ENCODE measurements at places on chromosomes 3 and 15. TPM values are rescaled to one million over a fixed set of nuclear protein-coding genes. Genes with fewer than 3 reads are reported as not detected.
A peak's percentile ranks its signal among the peaks of the same experiment; 100 is the strongest.

DNA sequence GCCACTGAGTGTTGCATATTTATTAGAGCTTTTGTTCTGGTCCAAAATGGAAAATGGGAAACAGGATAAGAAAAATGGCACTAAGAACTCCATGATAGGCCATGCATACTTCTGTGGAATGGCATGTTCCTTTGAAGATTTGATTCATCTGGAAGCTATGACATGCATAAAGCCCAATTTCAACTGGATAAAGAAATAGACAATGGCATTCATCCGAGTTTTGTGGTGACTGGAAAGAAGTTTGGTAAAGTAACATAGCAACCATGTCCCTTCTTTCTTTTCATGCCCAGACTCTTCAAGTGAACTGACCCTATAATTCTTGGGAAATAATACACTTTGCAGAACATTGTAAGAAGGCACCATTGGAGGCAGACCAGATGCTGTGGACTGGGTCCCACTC, 368.4 kb upstream of the IL12A start:
- no peak for DNase-seq

DNA sequence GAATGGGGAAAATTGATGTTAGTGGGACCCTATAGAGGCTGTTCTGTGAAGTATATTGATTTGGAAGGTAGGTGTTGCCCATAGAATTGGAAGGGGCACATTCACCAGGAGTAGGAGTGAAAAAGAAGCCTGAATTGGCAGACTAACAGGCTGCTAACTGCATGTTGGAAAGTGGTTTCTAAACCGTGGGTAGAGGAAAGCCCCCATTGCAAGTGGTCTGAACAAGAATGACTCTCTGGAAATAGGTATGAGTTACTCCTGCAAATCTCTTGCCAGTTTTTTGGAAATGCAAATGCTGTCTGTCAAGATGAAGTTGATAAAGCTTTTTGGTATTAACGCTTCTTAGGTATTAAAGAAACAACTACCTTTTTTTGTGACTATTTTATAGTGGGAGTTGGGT, 3.5 kb downstream of the UBE2E1 start:
- peak; percentile 19 for DNase-seq

- no peak for DNase-seq
These were observed 37.8 kb upstream of the TASOR start for GRCh38 chr3:56720849-56721248.

- DNase-seq, result no peak
These were observed 57.5 kb upstream of the LMCD1 start for GRCh38 chr3:8443829-8444791.

DNA sequence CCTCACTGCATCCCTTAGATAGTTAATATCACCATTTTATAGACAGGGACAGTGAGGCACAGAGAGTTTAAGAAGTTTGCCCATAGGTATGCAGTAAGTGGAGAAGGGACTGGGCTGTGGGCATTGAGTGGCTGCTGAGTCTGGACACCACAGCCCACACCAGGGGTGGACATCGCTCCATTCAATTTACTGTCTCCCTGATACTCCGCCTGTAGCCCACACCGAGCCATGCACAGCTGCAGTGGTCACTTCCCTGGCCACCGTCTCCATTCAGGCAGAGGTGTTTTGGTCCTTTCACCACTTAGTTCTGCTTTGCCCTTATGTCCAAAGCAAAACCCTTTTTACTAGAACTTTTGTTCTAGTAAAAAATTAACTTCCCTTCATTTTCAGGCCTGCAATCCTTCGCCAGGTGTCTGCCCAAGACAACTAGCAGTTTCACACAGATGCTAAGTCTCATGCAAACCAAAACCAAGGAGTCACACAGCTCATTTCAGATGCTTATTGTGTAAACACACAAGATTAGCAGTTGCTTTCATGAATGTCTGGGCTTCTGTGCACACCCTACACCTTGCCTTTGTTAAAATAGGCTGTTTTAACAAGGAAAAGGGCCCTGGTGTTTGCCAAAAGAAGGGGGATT, 30.1 kb downstream of the ZNF35 start:
- no peak for DNase-seq

DNA sequence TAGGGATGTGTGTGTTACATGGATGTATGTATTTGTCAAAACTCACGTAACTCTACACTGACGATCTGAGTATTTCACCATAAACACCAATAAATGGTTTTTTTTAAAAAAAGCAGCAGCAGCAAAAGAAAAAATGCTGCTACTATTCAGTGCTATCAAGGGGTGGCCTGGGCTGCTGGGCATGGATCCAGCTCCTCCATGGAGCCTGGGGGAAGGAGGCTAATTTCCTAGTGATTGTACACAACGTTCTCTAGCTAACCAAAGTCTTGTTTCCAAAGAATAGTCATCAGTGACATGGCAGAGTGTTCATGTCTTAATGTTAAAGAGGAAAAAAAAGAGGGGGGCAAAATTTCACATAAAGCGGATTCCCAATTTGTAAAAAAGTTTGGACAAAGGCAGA, 29.0 kb downstream of the POMGNT2 start:
- DNase-seq, result no peak

DNA sequence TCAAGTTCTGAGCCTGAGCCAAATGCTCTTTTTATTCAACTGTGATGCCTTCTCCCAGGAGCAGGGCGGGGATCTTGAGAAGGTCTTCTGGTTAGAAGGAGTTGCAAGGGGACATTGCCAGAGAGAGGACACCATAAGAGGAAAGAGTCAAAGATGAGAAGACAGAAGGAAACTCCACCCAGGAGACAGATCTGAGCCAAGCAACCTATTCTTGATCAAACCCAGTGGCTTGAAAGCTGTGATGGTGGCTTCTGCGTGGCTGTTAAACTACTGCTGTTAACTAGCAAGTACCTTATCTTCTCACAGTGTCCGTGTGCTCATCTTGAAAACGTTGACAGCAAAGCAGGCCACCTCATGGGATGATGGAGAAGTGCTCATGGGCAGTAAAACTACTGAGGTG, 19.8 kb upstream of the AGBL1 start:
- DNase-seq, result no peak

- DNase-seq, result no peak
These were observed 565.8 kb upstream of the DPPA4 start for GRCh38 chr3:109903100-109903499.

DNA sequence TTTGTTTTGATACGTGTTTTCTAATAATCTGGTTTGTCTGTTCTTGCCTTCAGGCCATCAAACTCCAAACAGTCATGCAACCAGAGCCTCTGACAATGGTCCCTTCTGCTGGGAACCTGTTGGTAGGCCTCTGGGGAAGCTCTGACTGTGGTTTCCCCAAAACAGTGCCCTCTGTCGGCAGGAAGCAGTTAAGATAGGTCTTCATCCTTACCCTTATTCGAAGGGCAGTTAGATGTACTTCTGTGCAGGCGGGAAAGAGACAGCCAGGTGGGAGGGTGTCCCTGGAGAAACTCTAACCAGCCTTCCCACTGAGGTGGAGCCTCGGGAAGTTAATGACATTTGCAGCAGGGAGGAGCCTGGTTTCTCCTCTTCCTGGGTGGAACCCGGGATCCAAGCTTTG, 81.6 kb upstream of the CHMP2B start:
- DNase-seq, result no peak

DNA sequence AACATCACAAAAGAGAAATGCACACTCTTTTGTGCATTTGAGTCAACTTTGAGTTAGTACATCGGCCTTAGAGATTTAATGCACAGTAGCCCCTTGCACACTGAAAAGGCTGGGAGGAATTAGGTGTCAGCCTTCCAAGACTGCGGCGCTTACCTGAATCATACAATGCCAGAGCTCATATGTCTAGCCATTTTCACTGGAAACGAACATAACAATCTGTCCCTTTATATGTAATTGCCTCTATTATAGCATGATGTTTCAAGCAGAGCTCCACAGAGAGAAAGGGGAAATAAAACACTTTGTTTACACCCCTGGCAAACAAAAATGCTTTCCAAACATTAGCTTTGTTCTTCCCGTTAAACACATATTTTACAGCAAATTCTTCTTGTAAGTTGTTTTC, 315.7 kb upstream of the SLCO3A1 start:
- DNase-seq, result no peak

DNA sequence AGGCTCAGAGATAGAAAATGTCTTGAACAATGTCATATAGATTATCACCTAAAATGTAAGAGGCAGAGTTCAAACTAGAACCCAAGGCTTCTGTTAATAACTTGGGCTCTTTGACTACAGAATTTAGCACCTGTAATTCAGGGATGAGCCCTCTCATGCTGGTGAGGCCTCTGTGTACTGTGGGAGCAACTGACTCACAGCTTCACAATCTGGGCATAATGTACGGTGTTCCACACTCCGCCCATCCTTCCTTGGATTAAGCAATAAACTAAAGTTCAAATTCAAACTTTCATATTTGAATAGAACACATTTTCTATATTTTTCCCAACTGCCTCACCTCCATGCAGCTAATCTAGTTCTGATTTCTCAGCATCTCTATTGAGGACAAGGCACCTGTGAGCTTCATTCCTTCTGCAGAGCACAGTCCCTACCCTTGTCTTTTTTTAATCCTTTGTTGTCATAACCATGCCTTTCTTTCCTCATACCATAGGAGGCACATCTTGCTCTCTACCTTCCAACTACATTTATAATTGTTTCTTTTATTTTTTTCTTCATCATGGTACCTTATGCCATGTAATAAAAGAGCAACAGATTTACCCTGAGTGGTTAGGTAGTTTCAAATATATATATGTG, 392.1 kb downstream of the NLGN1 start:
- DNase-seq, result no peak

- no peak for DNase-seq
These were observed 278.1 kb upstream of the P2RY1 start for GRCh38 chr3:152556731-152557254.

DNA sequence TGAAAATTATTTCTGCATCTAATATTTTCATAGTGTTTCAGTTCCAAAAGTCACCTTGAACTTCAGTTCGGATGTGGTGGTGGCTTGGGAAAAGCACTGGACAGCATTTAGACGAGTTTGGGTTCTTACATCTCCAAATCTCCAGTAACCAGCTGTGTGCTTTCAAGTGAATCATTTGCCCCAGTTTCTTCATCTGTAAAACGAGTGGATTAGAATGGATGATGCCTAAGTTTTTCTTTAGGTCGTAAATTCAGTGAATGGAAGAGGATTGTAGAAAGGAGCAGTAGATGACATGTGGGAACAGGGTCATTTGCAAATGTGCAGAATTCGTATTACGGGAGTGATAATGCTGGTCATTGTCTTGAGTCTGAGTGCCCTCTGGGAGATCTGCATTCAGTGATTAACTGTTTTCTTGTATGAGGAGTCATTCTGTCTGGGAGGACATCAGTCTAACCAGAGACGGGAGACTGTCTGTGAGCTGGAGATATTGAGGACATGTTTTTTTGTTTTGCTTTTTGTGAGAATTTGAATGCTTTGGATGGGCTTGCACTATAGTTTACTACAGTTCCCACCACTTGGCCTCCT, 641.6 kb upstream of the TBL1XR1 start:
- no peak for DNase-seq

- no peak for DNase-seq
These were observed 16.4 kb downstream of the PRR23E start for GRCh38 chr3:127209155-127209839.

DNA sequence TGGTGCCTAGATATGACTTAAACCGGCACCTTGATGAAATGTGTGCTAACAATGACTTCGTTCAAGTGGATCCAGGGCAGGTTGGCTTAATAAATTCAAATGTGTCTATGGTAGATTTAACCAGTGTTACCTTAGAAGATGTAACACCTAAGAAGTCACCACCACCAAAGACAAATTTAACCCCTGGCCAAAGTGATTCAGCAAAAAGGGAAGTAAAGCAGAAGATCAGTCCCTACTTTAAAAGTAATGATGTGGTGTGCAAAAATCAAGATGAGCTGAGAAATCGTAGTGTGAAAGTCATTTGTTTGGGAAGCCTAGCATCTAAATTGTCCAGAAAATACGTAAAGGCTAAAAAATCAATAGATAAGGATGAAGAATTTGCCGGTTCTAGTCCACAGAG, 1.1 kb downstream of the FAN1 start:
- DNase-seq, result no peak

The HIGD2B gene
- not detected for total RNA-seq

The TERC gene
- 16.0 TPM for total RNA-seq

The APOD gene
- total RNA-seq, result not detected

The CKMT1A gene
- total RNA-seq, result not detected

The SHF gene
- 19.5 TPM for total RNA-seq

The GOLGA8S gene
- not detected for total RNA-seq

The GATA2 gene
- total RNA-seq, result 0.24 TPM

The ITGA11 gene
- 1.7 TPM for total RNA-seq
